Putamen (tissue), 1 donor: ENCODE measurements at places on chromosomes 5 and 9.

DNA sequence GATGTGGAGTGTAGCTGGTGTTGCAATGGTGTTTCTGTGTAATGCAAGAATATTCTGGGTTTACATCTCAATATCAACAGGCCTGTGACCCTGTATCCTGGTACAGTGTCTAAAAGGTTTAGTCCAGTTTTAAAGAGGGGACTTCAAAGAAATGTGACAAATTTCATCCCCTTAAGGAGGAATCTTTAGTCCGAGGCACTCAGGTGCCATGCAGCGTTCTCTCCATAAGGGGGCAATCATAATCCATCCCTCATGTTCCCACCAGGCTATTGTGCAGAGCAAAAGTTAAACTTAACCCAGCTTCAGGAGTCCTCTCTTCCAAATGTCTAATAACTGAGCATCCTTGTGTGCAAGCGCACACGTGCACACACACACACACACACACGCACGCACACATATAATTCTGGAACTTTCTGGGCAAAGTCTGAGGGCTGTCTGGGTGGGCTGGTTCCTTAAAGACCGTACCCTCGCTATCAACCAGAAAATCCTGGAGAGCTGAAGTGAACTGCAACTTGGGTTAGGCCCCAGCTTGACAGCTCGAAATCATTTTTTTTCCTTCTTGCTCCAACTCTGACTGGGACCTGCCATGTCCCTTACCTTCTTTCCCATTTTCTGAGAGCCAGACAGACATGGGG, 46.0 kb downstream of the CRB2 start:
- DNase-seq, result peak; percentile 29

GRCh38 chr9:83440641-83441040, 97.6 kb downstream of the FRMD3 start:
- no peak for DNase-seq

DNA sequence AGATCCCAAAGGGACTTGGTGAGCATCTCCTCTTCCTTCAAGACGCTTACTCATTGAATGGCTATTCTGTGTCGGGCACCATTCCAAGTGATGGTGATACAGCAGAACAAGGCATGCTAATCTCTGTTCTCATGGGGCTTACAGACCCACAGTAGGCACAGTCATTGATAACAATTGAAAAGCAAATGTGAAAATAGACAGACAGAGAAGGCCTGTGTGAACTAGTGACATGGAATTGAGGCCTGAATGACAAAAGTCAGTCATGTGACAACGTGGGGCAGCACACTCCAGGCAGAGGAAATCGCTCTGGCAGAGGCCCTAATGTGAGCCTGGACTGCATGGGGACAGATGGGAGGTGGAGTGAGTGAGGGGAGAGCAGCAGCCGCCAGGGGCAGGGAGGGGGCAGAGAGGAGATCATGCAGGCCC, 70.7 kb upstream of the CPLX2 start:
- no peak for DNase-seq

GRCh38 chr5:127302509-127302908, 11.9 kb downstream of the MEGF10 start:
- DNase-seq, result no peak

DNA sequence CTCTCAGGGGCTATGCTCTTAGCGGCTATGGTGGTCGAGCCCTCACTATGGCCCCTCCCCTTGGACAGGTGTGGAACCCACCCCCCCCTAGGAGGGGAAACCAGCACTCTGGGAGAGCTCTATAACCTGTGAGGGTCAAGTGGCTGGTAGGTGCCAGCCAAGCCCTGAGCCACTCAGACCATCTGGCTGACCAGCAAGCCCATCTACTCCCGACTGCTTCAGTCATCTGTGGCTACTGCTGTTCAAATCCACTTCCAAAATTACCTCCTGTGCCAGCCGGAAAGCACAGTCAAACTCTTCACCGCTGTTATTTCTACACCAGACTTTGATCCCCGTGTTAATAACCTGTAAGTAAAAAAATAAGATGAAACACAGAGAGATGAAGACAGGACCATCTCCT, 28.5 kb downstream of the NSUN2 start:
- DNase-seq, result no peak

- DNase-seq, result no peak
Measured at GRCh38 chr5:201672-202071, 10.4 kb downstream of the LRRC14B start.

GRCh38 chr5:148740966-148741742, 85.3 kb upstream of the ADRB2 start:
- peak; percentile 43 for DNase-seq

DNA sequence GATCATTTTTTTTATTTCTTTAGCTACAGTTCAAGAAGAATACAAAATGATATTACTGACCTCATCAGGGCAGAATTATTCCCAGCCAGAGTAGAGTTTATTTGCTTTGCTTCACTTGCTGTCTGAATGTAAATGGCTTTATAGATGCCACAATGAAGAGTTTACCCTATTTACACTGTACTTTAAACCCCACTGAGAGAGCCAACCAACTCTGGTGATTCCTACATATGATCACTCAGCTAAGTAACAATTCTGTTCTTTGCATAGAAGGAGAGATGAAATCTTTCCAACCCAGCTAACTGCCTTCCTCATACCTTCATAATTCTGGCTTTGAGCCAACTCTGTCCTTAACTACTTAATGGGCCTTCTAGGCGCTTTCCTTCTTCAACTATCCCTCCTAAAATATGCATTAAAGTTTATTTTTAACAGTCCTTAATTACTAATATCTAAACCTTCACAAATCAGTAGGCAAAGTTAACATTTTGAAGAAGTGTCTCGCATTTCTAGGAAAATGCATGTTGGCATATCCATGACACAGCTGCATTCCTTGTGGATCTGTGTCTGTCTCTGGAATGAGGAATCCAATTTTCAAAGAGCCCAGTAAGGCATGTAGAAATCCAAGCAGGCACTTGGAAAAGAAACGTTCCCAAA, 284.8 kb upstream of the GRAMD2B start:
- no peak for DNase-seq

- DNase-seq, result no peak
Measured at GRCh38 chr5:37717613-37718431, 122.0 kb downstream of the GDNF start.

DNA sequence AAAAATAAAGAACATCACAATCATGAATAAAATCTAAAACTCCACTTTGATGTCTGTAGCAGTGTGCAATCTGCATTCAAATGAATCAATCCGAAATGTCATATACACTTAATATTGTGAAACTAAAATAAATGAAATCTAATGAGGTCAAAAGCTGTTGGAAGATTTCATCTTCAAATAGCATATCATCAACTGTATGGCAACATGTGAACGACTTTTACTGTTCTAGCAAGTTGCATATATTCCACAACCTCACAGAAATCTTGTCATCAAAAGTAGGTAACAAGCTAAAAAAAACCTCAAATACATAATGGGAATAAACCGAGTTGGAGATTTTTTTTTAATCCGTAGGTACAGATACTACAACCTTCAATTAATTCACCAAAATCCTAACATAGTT, 1.2 kb downstream of the PTBP3 start:
- peak; percentile 28 for DNase-seq

GRCh38 chr5:35239911-35240610, 9.8 kb upstream of the PRLR start:
- DNase-seq, result no peak

- DNase-seq, result no peak
Measured at GRCh38 chr5:65762234-65762633, 40.2 kb downstream of the NLN start.

- DNase-seq, result no peak
Measured at GRCh38 chr9:97705354-97705950, 8.3 kb upstream of the XPA start.

DNA sequence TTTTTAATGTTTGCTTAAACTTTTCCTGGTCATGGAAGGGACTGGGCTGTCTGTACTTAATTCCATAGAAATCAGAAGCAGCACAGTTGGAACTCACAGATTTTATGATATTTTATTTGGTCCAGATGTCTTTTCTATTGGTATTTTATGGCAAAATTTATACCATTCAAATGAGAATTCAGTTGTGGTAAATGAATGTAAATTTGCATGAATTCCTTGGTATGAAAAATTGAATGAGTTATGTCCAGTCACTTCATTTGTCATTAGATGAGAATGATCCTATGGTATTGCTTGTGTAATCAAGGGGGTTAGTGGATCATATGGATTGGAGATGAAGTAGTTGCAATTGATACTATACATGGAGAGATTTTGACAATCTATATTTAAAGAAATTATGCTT, 188.0 kb downstream of the KDM4C start:
- no peak for DNase-seq

DNA sequence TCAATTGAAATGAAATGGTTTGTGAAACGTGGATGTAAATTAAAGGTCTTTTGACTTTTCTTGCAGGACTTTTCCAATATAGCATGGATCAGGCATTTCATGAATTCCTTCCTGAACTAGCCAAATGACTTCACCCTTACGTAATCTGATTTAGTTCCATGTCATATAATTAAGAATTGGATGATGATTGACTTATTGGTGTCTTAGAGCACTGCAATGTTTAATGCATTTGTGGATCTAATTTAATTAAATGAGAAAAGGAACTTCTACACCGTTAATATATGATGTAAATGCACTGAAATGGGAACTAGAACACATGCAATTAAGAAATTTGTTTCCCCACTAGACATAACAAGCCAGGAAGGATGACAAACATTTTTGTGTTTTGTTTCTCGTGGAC, 228.8 kb downstream of the FBXL7 start:
- DNase-seq, result no peak

- DNase-seq, result peak; percentile 84
Measured at GRCh38 chr9:2016408-2017330, 1.5 kb downstream of the SMARCA2 start.

GRCh38 chr9:124137009-124137943, 120.5 kb upstream of the NEK6 start:
- DNase-seq, result no peak

DNA sequence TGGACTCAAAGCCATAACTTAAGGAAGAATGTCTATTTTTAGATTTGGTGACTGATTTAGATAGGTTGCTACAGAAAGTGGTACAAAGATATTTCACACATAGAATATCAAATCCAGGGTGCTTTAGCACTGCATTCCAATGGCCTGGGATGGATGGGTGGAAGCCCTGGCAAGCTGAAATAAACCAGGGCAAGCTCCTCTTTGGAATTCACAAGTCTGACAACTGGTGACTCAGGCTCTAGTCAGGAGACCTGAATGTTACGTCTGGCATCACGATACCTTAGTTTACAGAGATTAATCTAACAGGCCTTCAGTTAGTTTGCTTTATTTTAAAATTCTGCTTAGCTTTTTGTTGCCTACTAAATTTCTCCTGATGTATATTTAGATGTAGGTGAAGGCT, 144.0 kb downstream of the TMC1 start:
- no peak for DNase-seq

DNA sequence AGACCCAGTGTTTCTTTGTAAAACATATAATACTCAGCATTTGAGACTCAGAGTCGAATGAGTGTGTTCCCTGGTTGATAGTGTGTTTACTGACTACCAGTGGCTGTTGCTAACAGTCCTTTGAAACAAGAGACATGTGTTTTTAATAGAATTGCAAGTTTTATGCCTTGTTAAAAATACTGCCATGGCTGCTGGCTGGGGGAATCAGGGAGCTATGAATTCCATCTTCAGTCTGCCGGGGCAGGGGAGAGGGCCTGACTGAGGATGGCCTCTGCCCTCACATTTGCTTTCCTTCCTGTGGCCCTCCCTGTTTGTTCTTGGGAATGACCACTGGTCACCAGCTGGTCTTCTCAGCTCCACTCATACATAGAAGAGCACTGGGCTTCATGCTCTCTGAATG, 63.8 kb downstream of the PDZD2 start:
- no peak for DNase-seq

GRCh38 chr5:126720369-126720768, 56.6 kb upstream of the LMNB1 start:
- no peak for DNase-seq

GRCh38 chr9:1528456-1528855, 478.3 kb downstream of the DMRT2 start:
- DNase-seq, result no peak

- DNase-seq, result no peak
Measured at GRCh38 chr5:138989720-138990119, 114.6 kb upstream of the LRRTM2 start.

DNA sequence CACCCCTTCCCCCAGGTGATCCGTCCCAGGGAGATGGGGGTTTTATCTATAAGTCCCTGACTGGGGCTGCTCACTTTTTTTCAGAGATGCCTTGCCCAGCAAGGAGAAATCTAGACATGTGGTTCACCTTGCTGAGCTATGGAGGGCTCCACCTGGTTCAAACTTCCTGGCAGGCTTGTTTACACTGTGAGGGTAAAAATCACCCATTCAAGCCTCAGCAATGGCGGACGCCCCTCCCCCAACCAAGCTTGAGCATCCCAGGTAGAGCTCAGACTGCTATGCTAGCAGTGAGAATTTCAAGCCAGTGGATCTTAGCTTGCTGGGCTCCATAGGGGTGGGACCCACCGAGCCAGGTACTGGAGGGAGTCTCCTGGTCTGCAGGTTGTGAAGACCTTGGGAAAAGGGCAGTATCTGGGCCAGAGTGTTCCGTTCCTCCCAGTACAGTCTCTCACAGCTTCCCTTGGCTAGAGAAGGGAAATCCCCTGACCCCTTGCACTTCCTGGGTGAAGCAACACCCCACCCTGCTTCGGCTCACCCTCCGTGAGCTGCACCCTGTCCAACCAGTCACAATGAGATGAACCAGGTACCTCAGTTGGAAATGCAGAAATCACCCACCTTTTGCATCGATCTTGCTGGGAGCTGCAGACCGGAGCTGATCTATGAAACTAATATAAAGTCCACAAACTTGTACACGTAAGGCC, 231.7 kb downstream of the CTNND2 start:
- no peak for DNase-seq

DNA sequence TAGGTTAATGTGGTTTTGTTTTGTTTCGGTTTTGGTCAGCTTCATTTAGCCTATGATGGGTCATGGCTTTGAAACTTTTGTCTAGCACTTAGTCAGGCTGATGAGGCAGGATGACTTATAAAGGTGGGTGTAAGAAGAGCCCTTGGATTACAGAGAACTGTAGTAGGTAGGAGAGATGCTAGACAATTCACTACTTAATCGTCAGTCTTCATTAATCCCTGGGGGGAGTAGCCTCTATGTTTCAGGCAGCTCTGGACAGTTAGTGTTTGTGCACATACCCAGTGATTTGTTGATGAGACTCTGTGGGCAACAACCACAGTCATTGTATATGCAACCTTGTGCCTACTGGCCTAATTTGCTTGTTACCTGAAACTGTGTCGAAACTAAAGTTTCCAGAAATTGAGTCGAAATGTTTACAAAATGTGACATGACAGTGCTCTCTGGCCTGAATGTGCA, 113.3 kb downstream of the MTREX start:
- DNase-seq, result no peak

- no peak for DNase-seq
Measured at GRCh38 chr9:72185561-72185960, 36.3 kb downstream of the GDA start.

- DNase-seq, result no peak
Measured at GRCh38 chr9:86589273-86589672, 235.1 kb upstream of the TUT7 start.

- no peak for DNase-seq
Measured at GRCh38 chr9:105150991-105151685, 93.3 kb upstream of the SLC44A1 start.

- no peak for DNase-seq
Measured at GRCh38 chr5:85512896-85513295, 1104.8 kb upstream of the COX7C start.

- DNase-seq, result no peak
Measured at GRCh38 chr5:122050959-122051358, 27.1 kb downstream of the LOX start.
